ENCODE measurements at places on chromosomes 4 and X. TPM values are rescaled to one million over a fixed set of nuclear protein-coding genes. Genes with fewer than 3 reads are reported as not detected.

Gene UGT2A1
- not detected for total RNA-seq

Gene ACOX3
- total RNA-seq, result 19.0 TPM

GRCh38 chrX:3990569-3990968, 277.1 kb upstream of the PRKX start:
- no peak overlapping the region for H3K27ac ChIP-seq
- H3K4me1 ChIP-seq, result no peaks in the 10 kb centered on the region
- no peaks in the 10 kb centered on the region for H3K27me3 ChIP-seq
- DNase-seq, result no peak

DNA sequence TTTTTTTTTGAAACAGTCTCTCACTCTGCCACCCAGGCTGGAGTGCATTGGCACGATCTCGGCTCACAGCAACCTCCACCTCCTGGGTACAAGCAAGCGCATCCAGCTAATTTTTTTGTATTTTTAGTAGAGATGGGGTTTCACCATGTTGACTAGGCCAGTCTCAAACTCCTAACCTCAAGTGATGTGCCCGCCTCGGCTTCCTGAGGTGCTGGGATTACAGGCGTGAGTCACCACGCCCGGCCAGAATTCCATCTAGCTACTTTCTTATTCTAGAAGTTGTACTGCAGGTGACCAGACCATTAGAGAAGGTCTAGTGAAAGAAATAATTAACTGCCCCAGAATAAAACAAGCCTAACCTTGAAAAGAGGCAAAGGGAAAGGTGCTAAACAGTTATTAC, 2.3 kb downstream of the LRBA start:
- no peak overlapping the region for H3K4me3 ChIP-seq
- no peak overlapping the region for H3K27ac ChIP-seq
- no peak for DNase-seq
- H3K36me3 ChIP-seq, result no peaks in the 10 kb centered on the region
- no peaks in the 10 kb centered on the region for H3K27me3 ChIP-seq

GRCh38 chrX:96453139-96453538, 231.5 kb upstream of the DIAPH2 start:
- no peak overlapping the region for H3K4me3 ChIP-seq
- H3K36me3 ChIP-seq, result no peaks in the 10 kb centered on the region
- no peaks in the 10 kb centered on the region for H3K4me1 ChIP-seq
- DNase-seq, result no peak

Gene CTAG2
- not detected for total RNA-seq

DNA sequence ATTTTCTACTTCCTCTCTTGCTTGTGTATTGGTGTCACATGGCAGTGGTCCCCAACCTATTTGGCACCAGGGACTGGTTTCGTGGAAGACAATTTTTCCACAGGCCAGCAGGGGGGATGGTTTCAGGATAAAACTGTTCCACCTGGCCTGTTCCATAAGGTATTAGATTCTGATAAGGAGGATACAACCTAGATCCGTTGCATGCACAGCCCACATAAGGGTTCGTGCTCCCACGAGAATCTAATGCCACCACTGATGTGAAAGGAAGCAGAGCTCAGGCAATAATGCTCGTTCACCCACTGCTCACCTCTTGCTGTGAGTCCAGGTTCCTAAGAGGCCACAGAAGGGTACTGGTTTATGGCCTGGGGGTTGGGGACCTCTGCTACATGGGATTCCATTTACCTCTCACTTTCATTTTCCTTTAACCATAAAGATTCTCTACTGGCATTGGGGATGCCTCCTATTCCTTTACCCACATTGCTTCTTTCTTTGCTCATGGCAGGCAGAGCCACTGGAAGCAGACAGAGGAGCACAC, 38.1 kb downstream of the SEC31A start:
- DNase-seq, result no peak
- H3K4me3 ChIP-seq, result no peak overlapping the region
- no peaks in the 10 kb centered on the region for H3K27me3 ChIP-seq
- no peaks in the 10 kb centered on the region for H3K4me1 ChIP-seq
- no peak overlapping the region for H3K27ac ChIP-seq

DNA sequence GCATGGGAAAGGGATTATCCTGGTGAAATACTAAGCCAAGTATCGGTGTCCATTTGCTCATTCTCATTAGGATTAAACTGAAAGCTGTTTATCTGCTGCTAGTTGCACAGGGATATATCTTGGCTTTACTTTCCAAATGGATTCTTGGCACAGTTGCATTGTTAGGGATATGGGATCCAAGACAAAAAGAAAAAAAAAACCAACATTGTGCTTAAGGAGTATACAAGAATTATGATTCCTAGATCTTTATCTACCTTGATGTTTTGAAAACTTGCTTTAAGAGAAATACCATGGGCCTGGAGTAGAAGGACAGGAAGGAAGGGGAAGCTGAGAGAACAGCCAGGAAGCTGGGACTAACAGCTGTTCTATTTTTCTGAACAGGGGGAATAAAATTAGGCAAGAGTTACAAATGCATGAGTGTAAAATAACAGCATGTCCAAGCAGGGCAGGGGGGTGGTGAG, 107.6 kb downstream of the ATXN3L start:
- no peak overlapping the region for H3K4me3 ChIP-seq
- H3K36me3 ChIP-seq, result no peaks in the 10 kb centered on the region
- H3K27ac ChIP-seq, result no peak overlapping the region
- DNase-seq, result no peak

Gene ANOS1
- 0.72 TPM for total RNA-seq

DNA sequence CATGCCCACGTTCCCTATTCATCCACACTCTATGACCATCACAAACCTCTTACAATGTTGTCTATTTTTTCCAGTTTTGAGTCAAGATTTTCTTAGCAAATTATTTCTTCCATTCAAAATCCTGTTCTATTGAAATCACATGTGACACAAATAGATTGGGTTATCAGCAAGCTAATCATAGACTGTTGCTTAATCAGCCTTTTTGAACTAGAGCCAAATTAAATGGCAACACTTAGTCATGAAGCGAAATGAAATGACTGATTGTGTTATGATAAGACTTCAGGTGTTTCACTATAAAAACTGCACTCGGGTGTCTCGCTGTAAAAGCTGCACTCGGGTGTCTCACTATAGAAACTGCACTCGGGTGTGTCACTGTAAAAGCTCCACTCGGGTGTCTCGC, 890.0 kb upstream of the FRG1 start:
- no peak overlapping the region for H3K27ac ChIP-seq
- H3K4me1 ChIP-seq, result peaks cover 3% of the 10 kb centered on the region
- no peak for DNase-seq
- H3K36me3 ChIP-seq, result no peaks in the 10 kb centered on the region

GRCh38 chrX:109155161-109155560, 326.7 kb downstream of the GUCY2F start:
- no peaks in the 10 kb centered on the region for H3K36me3 ChIP-seq
- no peak for DNase-seq
- no peaks in the 10 kb centered on the region for H3K27me3 ChIP-seq
- H3K27ac ChIP-seq, result no peak overlapping the region

- no peak overlapping the region for H3K27ac ChIP-seq
- DNase-seq, result no peak
- no peak overlapping the region for H3K4me3 ChIP-seq
- no peaks in the 10 kb centered on the region for H3K36me3 ChIP-seq
These were observed 125.4 kb downstream of the RASL11B start for GRCh38 chr4:52987392-52988056.

Gene CFAP299
- total RNA-seq, result 1.9 TPM

Gene UCP1
- not detected for total RNA-seq
